ENCODE measurements at places on chromosomes 12 and 14. TPM values are rescaled to one million over a fixed set of nuclear protein-coding genes. Genes with fewer than 3 reads are reported as not detected.

Gene SIRT4
- total RNA-seq, result 3.9 TPM

Gene SDSL
- total RNA-seq, result 10.3 TPM

DNA sequence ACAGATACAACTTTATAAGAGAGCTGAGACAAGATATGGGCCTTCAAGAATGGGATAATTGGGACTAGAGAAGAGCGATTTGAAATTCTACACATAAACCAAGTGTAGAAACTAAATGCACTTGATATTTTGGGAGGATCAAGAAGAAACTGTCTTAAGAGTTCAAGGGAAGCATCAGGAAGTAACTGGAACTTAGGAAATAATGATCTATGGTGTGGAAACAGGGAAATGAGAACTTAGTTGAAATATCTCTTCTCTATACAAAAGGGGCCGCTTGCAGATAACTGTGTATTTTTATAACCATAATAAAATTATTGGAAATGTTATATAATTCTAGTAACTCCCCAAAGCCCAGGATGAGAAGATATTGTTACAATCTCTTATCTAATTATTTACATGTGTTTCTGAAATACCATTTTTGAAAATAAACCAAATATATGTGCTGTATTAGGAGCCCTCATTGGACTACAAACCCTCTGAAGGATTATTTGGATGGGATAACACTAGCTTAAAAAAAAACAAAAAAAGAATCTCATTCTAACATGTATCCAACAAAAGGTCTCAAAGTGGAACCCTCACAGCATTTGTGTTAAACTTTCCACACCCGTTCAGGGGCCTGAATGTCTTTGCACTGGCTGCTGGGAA is 84.7 kb upstream of the FLRT2 start:
- DNase-seq, result no peak

- no peak for DNase-seq
Measured at GRCh38 chr14:52918486-52918885, 32.4 kb downstream of the FERMT2 start.

GRCh38 chr14:73953731-73954130 is 3.6 kb downstream of the COQ6 start:
- no peak for DNase-seq

- DNase-seq, result peak; percentile 78
Measured at GRCh38 chr14:90419200-90419599, 22.4 kb downstream of the CALM1 start.

All from hepatocyte (in vitro differentiated cells).